ENCODE measurements at places on chromosomes 1 and 21. TPM values are rescaled to one million over a fixed set of nuclear protein-coding genes. Genes with fewer than 3 reads are reported as not detected.

DNA sequence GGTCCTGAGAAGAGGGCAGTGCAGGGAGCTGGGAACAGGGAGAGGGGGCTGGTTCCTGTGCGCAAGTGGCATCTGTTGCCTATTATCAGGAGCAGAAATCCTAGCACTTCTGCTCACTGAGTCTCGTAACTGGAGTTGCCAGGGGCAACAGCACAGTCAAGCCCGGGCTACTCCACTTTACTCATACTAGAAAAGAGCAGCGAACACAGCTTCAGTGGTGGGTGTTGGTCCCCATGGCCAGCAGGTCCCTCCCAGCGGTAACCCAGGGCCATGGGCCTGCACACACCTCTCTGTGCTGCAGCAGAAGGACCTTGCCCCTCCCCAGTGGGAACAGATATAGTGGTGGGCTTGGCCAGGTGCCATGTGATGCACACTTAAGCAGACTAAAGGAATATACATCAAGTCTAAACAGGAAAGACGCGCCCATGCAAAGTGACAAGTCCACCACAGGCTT, 8.5 kb downstream of the PYCR2 start:
- DNase-seq = peak; percentile 78

GRCh38 chr1:114453361-114453784, 57.6 kb downstream of the TRIM33 start:
- no peak for DNase-seq

Gene CELF3
- 67.5 TPM for polyA plus RNA-seq

GRCh38 chr1:5950994-5951785, 41.0 kb downstream of the NPHP4 start:
- DNase-seq = no peak

Gene UMODL1
- polyA plus RNA-seq = 3.3 TPM

Gene JAK1
- polyA plus RNA-seq = 85.0 TPM

DNA sequence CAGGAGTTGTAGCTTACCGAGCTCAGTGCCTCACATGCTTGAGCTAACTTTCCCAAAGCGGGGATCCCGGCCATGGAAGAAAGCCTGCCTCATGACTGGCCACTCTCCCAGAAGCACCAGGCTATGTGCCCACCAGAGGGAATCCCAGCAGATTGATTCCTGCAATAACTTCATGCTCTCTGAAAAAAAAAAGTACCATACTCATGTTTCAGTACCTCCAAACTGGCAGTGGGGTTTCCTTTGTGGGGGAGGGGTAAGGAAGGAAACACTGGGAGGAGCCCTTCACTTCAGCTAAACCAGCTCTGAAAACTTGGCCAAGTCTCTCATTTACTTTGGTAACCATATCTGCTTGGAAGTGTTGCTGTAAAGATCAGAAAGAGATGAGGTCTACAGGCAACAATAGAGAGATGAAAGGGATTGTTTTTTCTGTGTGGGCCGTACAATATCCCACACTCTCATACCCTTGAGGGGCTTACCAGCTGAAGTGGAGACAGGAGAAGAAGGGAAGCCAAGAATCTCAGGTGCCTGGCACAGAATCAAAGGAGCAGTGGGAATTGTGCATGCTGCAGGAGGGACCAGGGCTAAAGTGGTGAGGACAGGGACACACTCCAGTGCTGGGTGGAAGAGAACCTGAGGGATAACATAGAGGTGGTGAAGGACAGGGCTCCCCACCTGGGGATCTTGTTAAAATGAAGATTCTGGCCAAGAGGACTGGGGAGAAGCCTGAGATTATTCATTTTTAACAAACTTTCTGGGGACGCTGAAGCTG, 42.4 kb upstream of the TACSTD2 start:
- peak; percentile 89 for DNase-seq

GRCh38 chr1:183891158-183891856, 86.4 kb downstream of the RGL1 start:
- no peak for DNase-seq

DNA sequence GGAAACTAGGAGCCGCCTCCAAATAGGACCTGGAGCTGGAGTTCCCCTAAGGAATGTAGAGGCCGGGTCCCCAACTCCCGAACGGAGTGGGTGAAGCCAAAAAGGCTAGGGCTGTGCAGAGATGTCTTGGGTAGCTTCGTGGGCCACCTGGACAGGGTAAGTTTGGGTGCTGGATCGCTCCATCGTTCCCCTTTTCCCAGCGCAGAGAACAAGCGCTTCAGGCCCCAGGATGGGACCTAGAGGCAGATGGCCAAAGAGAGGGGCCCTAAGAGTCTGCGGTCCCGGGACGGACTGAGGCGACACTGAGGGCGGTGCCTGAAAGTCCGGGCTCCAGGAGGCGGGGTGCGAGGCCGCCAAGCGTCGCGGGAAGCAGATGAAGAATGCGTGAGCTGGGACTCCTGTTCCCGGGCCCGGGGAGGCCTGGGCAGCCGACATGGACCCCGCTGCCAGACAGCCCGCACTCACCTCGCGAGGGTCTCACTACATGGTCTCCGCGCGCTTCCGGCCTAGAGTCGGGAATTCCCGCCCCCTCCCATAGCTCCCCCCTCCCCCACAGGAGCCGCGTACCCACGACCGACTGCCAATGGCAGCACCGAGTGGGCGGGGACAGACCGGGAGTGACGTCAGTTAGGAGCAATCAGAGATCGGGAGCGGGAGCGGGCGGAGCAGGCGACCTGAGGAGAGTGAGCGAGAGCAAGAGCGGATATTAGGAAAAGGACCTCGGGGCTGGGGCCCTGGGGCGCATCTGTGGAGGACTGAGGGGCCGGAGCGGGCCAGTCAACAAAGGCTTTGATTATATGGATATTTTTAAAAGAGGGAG, at the start of gene SLC39A1:
TSS of gene SLC39A1 (minus strand) at position 508 of the 820 bp plus-strand sequence. CDS start 822 bp downstream, outside the sequence.
- DNase-seq = peak; percentile 99

Gene BNIPL
- polyA plus RNA-seq = 0.53 TPM

- DNase-seq = no peak
These were observed 58.7 kb upstream of the ABCG1 start for GRCh38 chr21:42160111-42160721.

DNA sequence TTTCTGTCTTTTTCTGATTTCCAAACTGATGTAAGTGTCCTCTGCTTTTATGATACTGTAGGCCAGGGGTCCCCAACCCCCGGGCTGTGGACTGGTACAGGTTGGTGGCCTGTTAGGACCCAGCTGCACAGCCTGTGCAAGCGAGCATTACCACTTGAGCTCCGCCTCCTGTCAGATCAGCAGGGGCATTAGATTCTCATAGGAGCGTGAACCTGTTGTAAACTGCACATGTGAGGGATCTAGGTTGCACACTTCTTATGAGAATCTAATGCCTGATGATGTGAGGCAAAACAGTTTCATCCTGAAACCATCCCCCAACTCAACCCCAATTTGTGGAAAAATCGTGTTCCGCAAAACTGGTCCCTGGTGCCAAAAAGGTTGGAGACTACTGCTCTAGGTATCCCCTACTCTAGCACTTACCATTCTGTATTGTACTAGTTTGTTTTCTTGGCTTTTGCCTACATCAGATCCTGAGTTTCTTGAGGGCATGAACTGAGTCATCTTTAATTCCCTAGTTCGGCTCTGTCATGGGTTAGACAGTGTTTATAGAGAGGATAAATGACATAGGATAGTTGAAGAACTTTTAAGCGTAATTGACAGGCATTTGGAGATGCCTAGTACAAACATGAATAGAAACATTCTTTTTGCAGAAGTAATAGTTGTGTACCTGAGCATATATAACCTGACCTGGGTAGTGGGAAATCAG, 4.1 kb downstream of the ABCD3 start:
- no peak for DNase-seq
